ENCODE measurements at places on chromosomes 7 and 10. TPM values are rescaled to one million over a fixed set of nuclear protein-coding genes. Genes with fewer than 3 reads are reported as not detected.

DNA sequence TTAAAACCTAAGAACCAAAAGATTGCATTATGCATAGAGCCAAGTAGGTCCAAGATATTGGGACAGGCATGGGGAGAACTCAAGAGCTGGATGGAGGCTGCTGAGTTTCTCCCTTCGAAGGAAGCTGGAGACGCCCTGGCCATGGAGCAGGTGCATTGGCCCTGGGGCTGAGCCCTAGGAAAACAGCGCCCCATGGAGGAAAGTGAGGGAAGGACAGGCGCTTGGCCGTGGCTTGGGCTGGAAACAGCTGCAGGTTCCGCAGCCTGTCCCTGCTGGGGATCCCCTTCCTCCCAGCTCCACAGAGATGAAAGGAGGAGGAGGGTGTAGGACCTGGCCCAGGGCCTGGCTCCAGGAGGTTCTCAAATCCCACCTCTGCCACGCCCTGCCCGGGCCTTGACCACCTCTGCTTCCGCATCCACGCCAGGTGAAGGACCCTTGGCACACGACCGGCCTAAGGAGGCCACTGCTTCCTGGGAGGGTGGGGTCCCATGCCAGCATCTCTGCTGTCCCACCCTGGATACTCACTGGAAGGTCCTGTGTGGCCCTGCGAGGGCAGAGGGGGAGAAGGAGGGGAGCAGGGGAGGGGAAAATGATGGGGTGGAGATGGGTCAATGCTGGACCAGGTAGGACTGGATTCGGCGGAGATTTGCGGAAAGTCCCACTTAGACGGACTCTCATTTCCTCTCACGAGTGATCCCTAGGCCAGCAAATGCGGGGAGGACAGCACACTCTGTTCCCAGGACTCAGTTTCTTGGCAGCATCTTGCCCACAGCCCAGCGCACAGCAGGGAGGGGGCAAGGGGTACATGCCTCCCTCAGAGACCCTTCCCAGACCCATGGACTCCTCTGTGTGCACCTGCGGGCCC, 258.6 kb upstream of the TCERG1L start:
- no peak for DNase-seq

DNA sequence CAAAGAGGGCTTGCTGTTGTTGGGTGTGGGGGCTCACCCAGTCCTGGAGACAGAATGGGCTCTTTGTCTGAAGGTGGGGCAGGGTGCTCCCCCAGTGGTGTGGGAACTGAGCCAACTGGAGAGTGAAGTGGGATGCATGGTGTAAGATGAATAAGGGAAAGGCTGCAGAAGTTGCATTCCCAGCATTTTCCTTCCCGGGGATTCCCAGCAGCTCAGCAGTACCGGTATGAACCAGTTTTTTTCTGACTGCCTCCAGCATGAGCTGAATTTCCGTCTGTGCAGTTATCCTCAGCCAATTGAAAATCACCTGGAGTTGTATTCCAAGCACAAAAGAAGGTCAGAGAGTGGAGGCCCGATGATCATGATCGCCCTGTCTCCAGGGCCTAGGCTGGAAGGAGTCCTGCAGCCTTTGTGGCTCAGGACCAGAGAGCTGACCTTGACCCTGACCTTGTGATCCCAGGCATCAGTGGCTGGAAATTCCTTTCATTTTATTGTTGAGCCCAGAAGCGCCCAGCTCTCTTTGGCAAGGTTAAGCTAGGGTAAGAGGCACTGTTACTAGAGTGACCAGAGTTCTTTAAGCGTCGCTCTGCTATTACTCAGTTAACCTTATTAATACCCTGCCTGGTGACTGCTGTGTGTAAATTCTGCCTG, 33.4 kb downstream of the OGDH start:
- DNase-seq, result no peak

DNA sequence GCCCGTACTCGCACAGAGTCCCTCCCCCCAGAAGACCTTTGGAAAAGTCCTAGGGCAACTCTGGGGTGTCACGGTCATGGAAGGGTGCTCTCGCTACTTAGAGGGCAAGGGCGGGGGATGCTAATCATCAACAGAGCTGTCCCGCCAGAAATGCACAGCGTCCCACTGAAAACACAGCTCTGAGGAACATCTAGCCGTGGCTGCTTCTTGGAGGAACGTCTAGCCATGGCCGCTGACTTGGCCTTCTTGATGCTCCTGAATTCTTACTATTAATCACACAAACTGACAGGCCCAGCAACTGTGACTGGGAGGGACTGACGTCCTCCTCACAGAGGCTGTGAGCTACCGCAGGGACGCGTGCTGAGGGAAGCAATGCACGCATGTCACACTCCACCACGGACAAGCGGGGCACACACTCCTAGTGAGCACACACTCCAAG, 1.7 kb downstream of the TUBGCP2 start:
- DNase-seq, result no peak

- DNase-seq, result no peak
Measured at GRCh38 chr7:149325248-149325647, 63.3 kb downstream of the ZNF783 start.

- no peak for DNase-seq
Measured at GRCh38 chr7:148772297-148773089, 73.8 kb downstream of the CUL1 start.

- DNase-seq, result no peak
Measured at GRCh38 chr10:77430530-77430929, 207.1 kb downstream of the KCNMA1 start.

GRCh38 chr7:59079-60016, 133.0 kb upstream of the FAM20C start:
- no peak for DNase-seq

GRCh38 chr7:2044883-2045471, 187.8 kb downstream of the MAD1L1 start:
- no peak for DNase-seq

DNA sequence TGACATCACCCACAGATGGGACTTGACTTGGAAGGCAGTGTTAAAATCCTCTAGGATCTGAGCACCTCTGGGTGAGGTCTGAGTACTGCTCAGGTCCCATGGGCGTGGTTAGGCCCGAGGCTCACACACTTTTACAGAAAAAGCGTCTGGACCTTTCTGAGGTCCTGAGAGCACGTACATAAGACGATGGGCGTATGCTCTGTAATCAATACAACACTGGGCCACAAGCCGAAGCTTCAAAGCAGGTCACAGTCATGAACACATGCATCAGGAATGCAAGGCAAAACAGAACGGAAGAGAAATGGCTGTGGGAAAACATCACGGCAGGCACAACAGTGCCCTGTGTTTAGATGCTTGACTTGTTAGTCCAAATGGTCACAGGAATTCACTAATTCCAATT, 112.2 kb downstream of the LARP4B start:
- DNase-seq, result no peak

- DNase-seq, result peak; percentile 4
Measured at GRCh38 chr10:79927111-79927828, 21.6 kb downstream of the SFTPD start.

DNA sequence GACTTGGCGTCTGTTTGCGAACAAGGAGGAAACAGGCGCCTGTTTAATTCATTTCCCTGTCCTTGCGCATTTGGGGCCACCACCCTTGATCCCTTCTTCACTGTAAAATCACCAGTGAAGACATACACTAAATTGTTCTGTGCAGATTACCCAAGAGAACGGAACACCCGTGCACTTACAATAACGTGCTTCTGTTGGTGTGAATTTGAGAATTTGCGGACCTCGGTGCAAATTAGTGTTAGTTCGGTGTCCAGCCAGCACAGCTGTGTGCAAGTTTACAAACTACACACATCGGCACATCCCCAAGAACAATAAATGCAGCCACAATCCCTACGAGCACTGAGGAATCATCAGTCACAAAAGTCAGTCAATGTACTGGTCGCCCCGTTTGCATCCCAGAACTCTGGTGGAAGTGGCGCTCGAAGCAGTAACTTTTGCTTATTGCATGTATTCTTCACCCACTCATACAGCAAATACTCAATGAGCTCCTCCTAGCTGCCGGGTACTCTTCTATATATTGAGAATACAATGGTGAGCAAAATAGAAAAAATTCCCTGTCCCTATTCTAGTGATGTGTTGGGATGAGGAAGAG, 786 bp upstream of the CNOT4 start:
- peak; percentile 10 for DNase-seq

DNA sequence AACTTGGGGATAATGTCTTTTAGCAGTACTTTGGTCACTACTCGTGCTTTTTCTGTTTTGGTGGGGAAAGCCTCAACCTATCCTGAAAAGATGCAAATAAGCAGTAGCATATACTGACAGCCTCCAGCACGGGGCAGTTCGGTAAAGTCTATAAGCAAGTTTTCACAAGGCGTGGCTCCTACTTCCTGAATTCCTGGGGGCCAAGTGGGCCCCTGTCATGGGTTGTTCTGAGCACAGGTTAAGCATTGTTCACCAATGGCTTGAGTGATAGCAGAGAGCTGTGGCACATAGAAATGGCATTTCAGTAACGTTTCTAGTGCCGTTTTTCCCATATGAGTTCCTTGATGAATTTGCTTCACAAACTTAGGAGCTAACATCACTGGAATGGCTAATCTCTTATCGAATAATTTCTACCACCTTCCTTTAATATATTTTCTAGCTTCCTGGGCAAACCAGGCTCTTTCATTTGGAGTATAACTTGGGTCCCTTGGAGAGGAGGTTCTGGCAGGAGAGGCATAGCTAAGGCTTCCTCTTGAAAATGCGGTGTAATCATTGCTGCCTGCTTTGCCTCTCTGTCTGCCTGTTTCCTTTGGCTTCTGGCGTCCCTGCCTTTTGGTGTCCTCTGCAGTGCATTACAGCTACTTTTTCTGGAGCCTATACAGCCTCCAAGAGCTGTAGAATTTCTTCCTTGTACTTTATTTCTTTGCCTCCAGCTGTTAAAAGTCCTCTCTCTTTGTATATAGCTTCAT, 11.7 kb upstream of the ZNF239 start:
- no peak for DNase-seq

GRCh38 chr7:111852081-111852480, 289.8 kb upstream of the IMMP2L start:
- DNase-seq, result no peak

- DNase-seq, result no peak
Measured at GRCh38 chr7:94590526-94591162, 65.3 kb downstream of the SGCE start.

DNA sequence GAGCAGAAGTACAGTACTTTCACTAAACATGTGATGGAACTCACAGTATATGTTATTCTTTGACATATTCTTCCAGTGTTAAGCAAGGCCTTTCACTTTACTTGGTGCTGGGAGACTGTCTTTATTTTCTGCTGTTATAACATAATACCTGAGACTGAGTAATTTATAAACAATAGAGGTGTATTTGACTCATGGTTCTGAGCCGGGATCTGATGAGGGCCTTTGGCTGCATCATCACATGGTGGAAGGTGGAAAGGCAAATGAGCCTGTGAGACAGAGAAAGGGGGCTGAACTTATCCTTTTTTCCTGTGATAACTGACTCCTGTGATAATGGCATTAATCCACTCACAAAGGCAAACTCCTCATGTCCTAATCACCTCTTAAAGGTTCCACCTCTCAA, 1.4 kb downstream of the SUPV3L1 start:
- no peak for DNase-seq

GRCh38 chr10:36780158-36780557, 345.2 kb upstream of the ANKRD30A start:
- no peak for DNase-seq

- no peak for DNase-seq
Measured at GRCh38 chr10:42999385-43000020, 77.4 kb upstream of the RET start.

DNA sequence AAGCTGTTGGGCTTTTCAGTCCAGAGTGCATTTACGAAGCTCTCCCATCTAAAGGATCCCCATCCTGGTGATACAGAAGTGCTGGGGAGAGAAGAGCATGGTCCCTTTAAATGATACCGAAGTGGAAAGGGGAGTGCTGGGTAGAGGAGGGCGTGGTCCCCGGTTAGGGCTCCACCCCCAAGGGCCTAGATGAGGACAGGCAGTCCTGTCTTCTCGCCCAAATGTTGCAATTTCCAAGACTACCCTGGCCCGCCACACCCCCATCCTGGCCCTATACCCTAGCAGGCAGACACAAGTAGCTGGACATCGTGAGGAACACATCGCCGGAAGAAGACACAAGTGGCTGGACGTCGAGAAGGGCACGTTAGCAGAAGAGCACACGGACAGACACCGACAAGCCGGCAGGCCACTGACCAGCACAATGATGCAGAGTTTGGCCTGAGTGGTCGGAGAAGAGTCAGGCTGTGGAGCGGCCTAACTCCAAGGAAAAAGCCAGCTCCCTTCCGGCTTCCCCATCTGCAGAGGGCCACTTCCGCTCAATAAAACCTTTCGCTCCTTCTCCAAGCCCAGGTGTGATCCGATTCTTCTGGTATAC, 439.5 kb upstream of the NRP1 start:
- no peak for DNase-seq

GRCh38 chr10:62726638-62727037, 77.9 kb upstream of the ADO start:
- no peak for DNase-seq

- no peak for DNase-seq
Measured at GRCh38 chr7:52088008-52088901, 771.6 kb upstream of the COBL start.

GRCh38 chr10:124650263-124650662, 93.9 kb downstream of the FAM53B start:
- no peak for DNase-seq

- no peak for DNase-seq
Measured at GRCh38 chr10:3640816-3641215, 144.2 kb downstream of the KLF6 start.

DNA sequence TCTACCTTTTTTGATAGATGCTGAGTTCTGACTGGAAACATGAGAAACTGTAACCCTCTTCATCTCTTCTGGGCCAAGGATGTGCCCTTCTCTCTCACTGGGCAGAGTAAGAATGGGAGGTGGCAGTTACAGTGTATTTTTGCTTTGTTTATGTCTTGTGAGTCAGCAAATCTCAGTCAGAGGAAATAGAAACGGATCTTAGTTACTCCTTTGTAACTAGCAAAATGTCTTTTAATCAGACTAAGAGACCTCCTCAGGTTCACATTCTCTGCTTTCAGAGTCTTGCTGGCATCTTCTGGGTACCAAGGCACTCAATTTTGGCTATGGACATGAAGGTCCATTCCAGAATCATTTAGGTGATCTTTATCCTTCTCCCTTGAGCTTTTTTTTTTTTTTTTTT, 70.9 kb downstream of the HHEX start:
- DNase-seq, result no peak

GRCh38 chr10:22651276-22651980, 63.0 kb downstream of the PIP4K2A start:
- DNase-seq, result no peak

- no peak for DNase-seq
Measured at GRCh38 chr10:75606203-75606779, 174.9 kb downstream of the LRMDA start.

GRCh38 chr10:4546500-4546899, 279.5 kb upstream of the AKR1E2 start:
- no peak for DNase-seq

- DNase-seq, result no peak
Measured at GRCh38 chr7:48781752-48782151, 142.6 kb upstream of the CDC14C start.

GRCh38 chr7:44244282-44244681, 43.5 kb downstream of the YKT6 start:
- peak; percentile 14 for DNase-seq

Gene FAM170B
- total RNA-seq, result not detected

Gene ZNF3
- total RNA-seq, result 23.6 TPM

Gene GNA12
- 40.9 TPM for total RNA-seq

Gene KIAA1217
- 0.62 TPM for total RNA-seq

Gene BAIAP2L1
- 1.9 TPM for total RNA-seq

Gene CCT6A
- total RNA-seq, result 259 TPM

Gene MACC1
- total RNA-seq, result not detected

Gene GNG11
- not detected for total RNA-seq
